ENCODE measurements at places on chromosomes 3 and 15.

GRCh38 chr3:125309476-125309875 is 65.6 kb downstream of the ZNF148 start:
- no peak for DNase-seq

DNA sequence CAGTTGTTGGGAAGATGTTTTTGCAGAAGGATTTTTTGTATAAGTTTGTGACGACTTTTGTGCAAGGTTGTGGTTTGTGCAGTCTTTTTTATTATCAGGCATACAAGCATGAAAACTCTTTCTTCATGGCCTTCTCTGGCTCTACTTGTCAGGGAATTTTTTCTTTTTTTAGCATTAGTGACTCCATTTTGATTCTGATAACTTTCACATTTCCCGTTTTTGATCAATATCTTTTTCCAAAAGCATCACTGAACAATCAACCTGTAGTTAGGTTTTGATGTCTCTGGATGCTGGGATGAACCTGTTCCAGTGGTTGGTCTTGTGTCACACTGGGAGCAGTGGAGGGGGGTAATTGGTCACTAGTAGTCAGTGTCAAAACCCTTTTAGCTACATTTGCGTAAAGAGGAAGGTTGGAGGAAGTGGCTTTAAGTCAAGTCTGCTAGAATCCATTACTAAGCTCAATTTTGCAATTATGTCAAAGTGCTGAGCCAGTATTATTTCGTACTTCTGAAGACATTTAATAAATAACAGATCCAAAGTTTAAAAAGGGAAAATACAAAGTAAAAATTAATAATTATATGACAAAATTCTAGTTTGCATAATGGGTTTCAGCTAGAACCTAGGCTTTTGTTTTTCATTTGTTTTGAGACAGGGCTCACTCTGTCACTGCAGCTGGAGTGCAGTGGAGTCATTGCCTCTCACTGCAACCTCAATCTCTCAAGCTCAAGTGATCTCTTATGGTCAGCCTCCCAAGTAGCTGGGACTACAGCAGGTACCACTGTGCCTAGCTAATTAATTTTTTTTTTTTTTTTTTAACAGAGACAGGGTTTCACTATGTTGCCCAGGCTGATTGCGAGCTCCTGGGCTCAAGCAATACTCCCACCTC is 18.8 kb upstream of the CFAP161 start:
- no peak for DNase-seq

DNA sequence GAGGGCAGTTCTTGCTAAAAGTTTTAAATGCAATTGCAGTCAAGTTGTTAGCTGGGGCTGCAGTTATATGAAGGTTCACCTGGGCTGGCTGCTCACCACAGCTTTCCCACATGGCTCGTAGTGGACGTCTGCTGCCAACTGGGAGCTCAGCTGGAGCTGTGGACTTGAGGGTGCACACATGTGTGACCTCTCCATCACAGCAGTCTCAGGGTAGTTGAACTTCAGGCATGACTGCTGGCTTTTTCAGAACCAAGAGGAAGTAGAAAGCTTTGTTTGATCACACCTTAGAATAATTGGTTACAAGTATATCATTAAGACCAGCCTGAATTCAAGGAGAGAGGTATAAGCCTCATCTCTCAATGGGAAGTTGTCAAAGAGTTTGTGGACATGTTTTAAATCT is 74.1 kb downstream of the CHL1 start:
- no peak for DNase-seq

DNA sequence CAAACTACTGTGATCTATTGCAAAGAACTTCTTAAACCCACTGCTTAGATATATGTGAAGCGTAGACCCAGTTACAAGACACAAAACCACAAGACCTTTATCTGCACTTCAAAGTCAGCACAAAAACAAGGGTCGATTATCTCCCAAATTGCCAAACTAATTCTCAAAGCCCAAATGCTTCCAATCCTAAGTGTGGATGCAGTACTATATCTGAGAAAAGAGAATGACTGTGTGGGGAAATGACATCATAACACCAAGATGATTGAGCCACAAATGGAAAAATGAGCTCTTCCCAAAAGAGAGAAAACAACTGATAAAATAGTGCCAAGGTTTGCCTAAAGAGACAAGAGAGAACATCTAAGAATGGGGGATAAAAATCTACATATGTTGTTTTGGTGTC is 86.2 kb downstream of the MEIS2 start:
- no peak for DNase-seq

- DNase-seq, result no peak
Measured at GRCh38 chr3:93988764-93989163, 8.8 kb downstream of the ARL13B start.

GRCh38 chr3:133269393-133269792 is 130.5 kb upstream of the BFSP2 start:
- DNase-seq, result no peak

DNA sequence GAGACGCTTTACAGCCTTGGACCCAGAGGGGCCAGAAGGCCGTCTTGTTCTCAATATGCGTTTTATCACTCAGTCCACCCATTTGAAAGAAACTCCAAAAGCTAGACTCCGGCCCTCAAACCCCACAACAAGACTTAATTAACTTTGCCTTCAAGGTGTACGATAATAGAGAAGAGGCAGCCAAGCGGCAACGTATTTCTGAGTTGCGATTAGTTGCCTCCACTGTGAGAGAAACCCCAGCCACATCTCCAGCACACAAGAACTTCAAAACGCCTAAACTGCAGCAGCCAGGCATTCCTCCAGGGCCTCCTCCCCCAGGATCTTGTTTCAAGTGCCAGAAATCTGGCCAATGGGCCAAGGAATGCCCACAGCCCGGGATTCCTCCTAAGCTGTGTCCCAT is 17.4 kb upstream of the INO80 start:
- no peak for DNase-seq

GRCh38 chr15:48437178-48437577 is 105.9 kb downstream of the DUT start:
- DNase-seq, result no peak

- DNase-seq, result peak; percentile 85
Measured at GRCh38 chr3:107431246-107432012, 54.2 kb downstream of the CCDC54 start.

All from activated CD8-positive, alpha-beta memory T cell treated with anti-CD3 and anti-CD28 coated beads for 24 hours (primary cell).